ENCODE measurements at places on chromosomes 12 and 14. TPM values are rescaled to one million over a fixed set of nuclear protein-coding genes. Genes with fewer than 3 reads are reported as not detected.

DNA sequence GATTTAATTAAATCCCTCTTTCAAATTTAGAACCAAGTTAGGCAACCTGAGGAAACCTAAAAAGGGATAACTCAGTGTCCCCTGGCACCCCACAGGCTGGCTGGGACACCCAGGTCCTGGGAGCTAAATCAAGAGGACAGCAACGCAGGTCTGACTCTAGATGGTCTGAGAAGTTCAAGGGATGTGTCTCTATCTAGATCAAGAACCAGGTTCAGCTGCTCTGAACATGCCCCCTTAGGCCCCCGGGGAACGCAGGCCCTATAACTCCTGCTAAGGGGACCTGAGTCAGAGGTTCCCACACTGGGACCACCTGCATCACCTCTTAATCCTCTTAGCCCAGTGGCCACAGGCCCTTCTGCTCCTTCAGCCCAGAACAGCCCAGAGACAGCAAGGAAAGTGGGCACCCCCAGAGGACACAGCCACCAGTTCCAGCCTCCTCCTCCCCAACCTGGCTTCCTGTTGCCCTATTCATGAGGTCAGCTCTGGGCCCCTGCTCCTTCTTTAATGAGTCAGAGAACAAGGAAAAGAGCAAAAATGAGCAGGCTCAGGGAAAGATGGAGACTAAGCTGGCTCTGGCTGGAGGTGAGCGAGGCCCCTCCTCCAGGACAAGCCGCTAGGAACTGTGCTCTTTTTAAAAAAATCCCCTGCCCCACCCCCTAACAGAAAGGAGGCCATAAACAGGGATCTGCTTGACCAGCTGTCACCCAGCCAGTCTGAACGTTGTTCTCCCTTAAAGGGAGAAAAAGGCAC lies 10.8 kb downstream of the PITPNM2 start:
- H3K4me1 ChIP-seq: peaks cover 24% of the 10 kb centered on the region
- DNase-seq: no peak
- no peak overlapping the region for H3K4me3 ChIP-seq
- peaks cover 5% of the 10 kb centered on the region for H3K36me3 ChIP-seq

- H3K36me3 ChIP-seq: no peaks in the 10 kb centered on the region
- peak overlapping the region; percentile 56 for H3K27ac ChIP-seq
- H3K4me1 ChIP-seq: peaks cover 6% of the 10 kb centered on the region
- no peaks in the 10 kb centered on the region for H3K27me3 ChIP-seq
- DNase-seq: no peak
These were observed 30.5 kb downstream of the ANKRD9 start for GRCh38 chr14:102479107-102479506.

C12orf50 gene
- total RNA-seq: not detected

NUDT4 gene
- 41.0 TPM for total RNA-seq

- peak overlapping the region; percentile 81 for H3K27ac ChIP-seq
- H3K4me1 ChIP-seq: peaks cover 25% of the 10 kb centered on the region
- H3K36me3 ChIP-seq: peaks cover 55% of the 10 kb centered on the region
- peak; percentile 12 for DNase-seq
These were observed 55.6 kb upstream of the ISM2 start for GRCh38 chr14:77554207-77554606.

Measured in activated CD4-positive, alpha-beta T cell treated with anti-CD3 and anti-CD28 coated beads, Interleukin-2, amount 10 ng/mL, durations not matched to agents 7 days and 5 days (primary cell).